ENCODE measurements at places on chromosomes 6 and 20.

- DNase-seq, result no peak
These were observed 66.7 kb downstream of the RPP21 start for GRCh38 chr6:30411515-30412207.

- no peak for DNase-seq
These were observed 28.2 kb downstream of the PDRG1 start for GRCh38 chr20:31923388-31924331.

DNA sequence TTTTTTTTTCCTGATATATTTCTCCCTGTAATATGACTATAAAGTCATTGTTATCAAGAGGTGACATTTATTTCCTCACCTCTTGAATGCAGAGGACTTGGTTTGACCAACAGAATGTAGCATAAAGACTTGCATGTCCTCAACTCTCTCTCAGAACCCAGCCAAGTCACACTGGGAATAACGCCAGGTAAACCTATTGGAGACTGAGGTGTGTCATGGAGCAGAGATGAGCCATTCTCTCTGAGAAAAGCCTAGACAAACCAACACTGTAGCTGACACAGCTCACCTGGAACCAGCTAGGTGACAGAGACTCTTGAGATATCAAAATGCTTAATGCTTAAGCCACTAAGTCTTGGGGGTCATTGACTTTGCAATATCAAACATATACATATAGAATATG, 533.6 kb downstream of the HAO1 start:
- DNase-seq, result no peak

GRCh38 chr6:157989541-157990289, 8.1 kb downstream of the SYNJ2 start:
- peak; percentile 61 for DNase-seq

DNA sequence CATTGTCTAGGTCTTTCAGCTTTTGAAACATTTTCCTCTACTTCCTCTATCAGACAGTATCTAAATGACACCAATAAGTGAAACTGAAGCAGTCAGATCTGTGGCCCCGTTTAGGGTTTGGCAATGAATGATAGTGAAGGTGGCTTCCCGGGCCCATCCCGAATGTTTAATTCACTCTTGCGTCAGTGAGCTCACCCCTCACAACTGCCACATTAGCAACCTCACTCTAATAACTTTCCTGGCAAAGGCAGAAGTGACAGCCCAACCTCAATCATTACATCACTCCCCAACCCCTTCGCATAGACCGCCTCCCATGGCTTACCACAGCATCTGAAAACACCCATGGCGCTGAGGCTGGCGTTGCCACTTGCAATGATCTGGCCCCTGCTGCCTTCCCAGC, 92.4 kb upstream of the CD83 start:
- no peak for DNase-seq

DNA sequence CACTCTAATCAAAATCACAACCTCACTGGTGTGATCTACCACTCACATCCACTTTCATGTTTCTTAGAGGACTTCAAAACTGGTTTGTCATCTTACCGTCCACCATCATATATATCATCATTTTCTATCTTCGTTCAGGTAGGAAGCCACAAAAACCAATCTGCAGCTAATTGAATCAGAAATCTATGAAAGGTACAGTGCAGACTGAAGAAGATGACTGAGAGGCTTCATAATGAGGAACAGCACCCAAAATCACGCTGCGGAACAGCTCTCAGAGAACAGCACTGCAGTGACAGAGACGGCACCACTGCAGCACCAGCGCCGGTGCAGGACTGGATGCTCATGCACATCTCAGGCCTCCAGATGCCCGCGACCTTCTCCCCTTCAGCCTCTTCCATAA, 13.0 kb downstream of the GMDS start:
- DNase-seq, result no peak

DNA sequence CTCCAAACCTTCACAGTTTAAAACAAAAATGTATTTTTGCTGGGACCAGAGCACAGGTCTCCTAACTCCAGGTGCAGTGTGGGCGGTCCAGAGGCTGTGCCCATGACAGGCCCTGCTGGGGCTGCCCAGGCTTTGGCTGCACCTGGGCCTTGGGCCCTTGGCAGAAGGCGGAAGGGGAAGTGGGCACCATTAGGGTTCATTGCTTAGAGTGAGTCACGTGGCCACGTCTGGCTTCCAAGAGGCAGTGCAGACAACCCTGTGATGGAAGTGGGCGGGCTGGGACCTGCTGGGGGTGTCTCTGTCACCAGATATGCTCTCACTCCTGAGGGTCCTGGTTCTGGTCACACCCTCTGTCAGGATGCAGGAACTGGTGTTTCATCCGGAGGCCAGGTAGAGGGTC, 302.2 kb downstream of the QKI start:
- DNase-seq, result no peak

GRCh38 chr6:24080711-24081110, 45.3 kb upstream of the NRSN1 start:
- no peak for DNase-seq

GRCh38 chr6:163942790-163943189, 528.3 kb downstream of the QKI start:
- no peak for DNase-seq

GRCh38 chr6:47967843-47968242, 143.2 kb downstream of the PTCHD4 start:
- no peak for DNase-seq

DNA sequence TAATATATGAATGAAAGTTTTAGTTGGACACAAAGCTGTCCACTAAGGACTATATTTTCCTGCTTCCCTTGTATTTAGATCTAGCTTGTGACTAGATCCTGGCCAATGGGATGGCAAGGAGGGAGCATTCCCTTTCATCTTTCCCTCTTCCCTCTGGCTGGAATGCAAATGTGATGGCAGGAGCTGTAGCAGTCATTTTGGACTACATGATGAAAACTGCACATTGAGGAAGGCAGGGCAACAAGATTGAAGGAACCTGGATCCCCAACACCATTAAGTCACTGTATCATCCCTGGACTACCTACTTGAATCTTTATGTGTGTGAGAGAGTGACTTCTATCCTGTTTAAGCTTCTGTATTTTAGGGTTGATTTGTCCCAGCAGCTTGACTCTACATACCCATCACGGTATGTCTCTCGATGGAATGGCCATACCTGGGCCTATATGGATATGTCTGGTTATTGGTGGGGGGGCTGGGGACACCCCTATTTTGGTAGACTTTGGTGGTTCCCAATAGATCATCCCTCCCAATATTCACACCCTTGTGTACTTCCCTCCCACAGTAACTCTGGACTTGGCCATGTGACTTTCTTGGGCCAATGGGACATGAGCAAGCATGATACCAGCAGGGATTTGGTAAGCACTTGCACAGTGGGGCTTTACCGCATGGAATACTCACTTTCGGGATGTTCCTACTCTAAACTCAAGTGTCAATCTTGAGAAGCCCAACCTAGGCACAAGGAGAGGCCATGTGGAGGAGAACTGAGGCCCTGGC, 128.5 kb downstream of the VEGFA start:
- no peak for DNase-seq

- DNase-seq, result no peak
These were observed 28.4 kb downstream of the AAR2 start for GRCh38 chr20:36264426-36265246.

DNA sequence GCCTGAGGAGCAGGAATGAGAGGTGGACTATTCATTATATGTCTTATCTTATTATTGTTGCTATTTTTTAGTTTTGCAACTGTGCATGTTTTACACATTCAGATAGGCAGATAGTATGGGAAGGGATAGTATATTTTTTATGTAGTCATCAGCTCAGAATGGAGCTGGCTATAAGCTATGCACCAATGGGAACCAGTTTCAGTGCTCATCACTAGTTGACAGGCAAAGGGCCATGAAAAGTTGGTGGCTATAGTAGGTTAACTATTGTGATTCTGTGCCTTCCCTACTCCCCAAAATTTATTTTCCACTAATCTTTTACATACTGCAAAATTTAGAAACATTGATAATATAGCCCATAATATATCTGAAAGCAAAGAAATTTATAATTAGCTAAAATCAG, 5.3 kb upstream of the UBD start:
- DNase-seq, result no peak

DNA sequence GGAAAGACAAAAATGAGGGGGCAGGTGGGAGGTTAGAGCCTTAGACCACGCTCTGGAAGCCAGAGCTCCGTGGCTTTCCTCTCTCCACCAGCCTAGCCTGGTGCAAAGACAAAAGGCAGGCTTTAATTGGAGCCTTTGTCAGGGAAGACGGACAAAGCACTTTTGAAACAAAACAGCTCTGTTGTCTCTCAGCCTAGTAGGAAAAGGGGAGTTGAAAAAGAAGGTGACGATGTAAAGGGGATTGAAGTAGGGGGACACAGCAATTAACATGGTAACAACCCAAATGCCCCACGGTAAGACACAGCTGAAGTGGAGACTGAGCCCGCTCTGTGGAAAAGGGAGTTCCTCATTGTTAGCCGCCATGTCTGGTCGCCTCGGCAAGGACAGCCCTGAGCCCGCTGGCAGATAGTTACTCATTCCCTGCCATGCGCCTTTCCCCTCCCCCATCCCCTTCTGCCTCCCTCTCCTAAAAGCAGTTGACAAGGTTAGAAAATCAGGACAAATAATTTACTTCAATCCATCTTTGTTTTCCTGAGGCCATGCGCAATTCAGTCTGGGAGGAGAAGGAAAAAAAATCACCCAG, 93.0 kb downstream of the TCP11 start:
- DNase-seq, result no peak
